ENCODE measurements at places on chromosomes 11 and 22.

DNA sequence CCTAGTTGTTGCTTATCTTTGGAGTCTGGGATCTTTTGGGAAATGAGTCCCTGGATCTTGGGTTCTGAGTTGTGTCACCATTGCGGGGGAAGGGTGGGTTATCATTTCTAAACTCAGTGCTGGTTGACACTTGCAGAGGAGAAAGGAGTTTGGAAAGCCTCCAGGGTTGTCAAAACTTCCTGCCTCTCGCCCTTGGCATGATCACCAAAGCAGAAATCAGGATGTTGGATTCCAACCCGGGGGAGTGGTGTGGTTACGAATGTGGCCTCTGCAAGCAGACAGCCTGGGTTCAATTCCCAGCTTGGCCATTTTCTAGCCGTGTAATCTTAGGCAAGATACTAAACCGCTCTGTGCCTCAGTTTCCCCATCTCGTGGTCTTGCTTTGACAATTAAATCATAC is 24.3 kb downstream of the CD6 start:
- DNase-seq = no peak

- no peak for DNase-seq
These were observed 19.3 kb upstream of the CSRP3 start for GRCh38 chr11:19220903-19221724.

- DNase-seq = no peak
These were observed 976.9 kb upstream of the TENM4 start for GRCh38 chr11:80417681-80418080.

DNA sequence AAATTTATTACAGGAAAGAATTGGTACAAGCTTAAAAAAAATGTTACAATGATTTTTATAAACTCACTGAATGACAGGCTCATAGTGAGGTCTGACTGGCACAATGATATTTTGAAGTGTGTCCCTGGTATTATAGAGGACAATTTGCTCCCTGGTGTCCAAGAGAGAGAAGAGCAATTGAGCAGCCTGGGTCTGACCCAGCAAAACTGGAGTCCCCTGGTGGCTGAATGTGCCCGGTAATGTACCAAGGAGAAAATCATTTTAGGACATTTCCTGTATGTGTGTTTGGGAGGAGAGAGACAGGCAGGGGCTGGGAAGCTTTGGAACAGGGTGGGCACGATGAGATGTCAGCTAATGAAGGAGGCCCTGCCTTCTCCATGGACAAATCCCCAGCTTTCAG is 125.3 kb downstream of the APOL5 start:
- DNase-seq = no peak

GRCh38 chr11:113578033-113578380 is 102.8 kb upstream of the DRD2 start:
- DNase-seq = no peak

GRCh38 chr11:80733790-80734189 is 1293.0 kb upstream of the TENM4 start:
- DNase-seq = no peak

DNA sequence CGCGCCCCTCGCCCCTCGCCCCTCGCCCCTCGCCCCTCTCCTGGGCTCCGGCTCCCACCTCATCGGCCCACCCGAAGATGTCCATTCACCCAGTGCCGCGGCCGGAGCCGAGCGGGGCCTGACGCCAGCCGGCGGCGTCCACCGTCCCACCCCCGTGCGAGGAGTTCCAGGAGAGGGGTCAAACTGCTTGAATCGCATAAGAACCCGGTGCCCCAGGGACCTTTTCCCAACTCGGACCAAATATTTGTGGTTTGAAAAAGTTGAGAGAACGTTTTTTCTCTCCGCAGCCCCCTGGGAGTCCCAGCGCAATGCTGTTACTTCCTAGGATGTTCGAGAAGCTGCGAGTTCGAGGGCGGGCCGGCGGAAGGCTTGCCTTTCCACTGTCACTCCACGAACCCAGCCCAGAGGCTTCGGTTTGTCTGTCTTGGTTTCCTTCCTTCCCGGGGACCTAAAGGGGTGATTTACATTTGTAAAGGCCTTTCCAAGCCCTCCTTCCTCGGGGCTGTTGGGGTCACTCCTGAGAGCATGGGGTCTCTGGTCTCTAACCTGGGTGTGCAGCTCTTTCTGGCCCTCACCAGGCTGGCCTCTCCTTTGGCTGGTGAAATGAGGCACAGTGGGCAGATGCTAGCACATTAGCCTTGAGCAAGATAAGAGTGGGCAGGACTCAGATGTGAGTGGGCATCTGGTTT is 38.0 kb downstream of the ETS1 start:
- no peak for DNase-seq

DNA sequence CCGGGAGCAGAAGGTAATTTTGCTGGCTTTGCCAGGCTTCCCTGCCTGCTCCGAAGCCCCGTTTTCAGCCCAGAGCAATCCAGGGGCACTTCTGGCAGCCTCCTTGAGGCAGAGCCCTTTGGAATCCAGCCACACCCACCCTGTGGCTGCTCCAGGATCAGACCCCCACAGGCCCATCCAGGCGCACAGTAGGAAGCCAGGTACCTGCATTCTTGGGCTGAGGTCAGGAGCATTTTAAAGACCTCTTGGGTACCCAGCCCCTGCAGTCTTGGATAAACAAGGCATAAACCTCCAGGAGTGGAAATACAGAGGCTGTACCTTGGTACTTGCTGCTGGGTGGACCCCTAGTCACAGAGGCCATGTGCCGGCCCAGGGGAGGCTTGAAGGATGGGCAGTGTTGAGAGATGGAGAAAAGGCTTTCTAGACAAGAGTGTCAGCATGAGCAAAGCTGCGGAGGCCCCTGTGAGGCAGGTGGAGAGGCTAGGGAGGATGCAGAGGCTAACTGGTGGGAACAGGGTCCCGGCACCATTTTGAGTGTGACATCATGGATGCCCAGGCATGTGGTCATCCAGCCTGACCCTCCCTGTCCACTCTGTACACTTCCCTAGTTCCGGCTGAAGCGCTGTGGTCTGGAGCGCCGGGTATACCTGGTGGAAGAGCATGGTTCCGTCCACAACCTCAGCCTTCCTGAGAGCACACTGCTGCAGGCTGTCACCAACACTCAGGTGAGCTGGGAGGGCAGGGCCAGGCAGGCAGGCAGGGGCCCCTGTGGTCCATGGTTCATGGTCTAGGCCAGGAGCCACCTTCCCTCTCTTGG is 3.9 kb downstream of the MUS81 start:
- DNase-seq = no peak

DNA sequence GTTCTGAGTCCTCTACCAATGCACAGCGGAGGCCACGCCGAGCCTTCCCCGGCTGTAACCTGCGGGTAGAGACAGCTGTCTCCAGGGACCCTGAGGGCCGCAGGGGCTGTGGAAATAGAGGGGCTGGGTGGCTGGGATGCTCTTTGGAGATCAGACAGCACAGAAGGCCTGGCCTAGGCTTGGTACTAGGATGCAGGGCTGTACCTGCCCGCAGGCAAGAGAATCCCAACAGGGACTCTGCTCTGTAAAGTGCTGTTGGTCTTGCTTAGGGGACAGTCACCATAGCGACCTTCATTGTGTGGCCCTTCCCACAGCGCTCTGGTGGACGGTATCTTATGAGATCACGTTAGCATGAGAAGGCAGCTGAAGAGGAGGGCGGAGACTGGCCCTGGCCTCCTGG is 11.3 kb upstream of the KCNJ5 start:
- DNase-seq = no peak

DNA sequence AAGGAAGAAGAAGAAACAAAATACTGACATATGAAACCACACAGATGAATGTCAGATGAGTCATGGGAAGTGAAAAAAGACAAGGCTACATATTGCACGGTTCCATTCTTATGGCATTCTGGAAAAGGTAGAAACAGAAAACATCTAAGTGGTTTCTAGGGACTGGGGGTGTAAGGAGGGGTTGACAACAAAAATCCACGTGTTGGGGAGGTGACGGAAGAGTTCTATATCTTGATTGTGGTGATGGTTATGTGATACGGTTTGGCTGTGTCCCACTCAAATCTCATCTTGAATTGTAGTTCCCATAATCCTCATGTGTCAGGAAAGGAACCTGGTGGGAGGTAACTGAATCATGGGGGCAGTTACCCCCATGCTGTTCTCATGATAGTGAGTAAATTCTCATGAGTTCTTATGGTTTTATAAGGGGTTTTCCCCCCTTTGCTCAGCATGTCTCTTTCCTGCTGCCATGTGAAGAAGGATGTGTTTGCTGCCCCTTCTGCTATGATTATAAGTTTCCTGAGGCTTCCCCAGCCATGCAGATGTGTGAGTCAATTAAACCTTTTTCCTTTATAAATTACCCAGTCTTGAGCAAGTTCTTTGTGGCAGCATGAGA is 6.4 kb upstream of the ARFGAP3 start:
- peak; percentile 46 for DNase-seq

DNA sequence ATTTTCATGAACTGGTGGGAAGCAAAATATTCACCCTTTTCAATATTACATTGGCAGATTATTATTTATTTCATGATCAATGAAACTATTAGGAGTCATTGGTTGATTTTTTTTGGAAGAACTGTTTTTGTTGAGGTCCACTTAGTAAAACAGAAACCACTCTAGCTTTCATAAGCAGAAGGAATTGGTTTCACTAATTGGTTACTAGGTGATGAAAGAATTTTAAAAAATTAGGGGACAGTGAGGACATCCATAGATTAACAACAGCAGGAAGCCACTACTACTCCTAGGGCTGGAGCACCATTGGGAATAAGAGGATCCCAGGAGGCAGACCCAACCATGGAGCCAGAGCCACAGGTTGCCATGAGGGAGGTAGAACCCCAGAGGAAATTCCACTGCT is 74.4 kb upstream of the KCNA4 start:
- DNase-seq = no peak

All from activated CD8-positive, alpha-beta T cell treated with anti-CD3 and anti-CD28 coated beads, Interleukin-2, amount 10 ng/mL, durations not matched to agents 7 days and 5 days (primary cell).